HS-27A (cell line): ENCODE measurements at places on chromosomes 3 and 15.

GRCh38 chr3:12837295-12837986 is 3.9 kb downstream of the RPL32 start:
- no peak for DNase-seq

DNA sequence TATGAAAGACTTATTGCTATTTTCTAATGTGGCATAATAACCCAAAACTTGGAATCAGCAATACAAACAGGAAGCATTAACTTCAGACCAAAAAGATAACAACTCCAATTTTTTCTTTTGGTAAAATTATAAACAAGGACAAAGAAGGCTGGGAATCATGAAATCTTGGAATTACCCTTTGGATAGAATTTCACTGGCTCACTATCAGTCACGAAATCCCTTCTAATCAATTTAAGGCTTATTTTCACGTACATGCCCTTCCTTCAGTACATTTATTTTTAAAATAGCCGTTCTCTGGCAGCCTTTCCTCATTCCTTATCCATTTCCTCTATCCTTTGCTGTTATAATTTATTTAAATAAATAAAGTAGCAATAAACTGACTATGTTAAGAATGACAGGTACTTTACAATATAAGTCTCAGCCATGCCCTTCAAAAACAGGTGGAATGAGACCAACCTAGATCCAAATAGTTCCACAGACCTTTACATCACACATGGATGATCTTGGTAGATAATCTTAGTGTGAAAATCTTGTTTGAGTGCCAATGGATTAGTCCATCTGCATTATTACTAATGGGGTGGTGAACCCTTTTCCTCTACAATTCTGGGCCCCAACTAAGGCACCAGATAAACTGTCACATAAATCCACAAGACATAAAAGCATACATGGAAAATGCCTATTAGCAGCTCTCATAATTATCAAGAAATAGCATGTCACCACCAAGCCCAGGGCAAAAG is 38.9 kb downstream of the ABI3BP start:
- no peak for DNase-seq

DNA sequence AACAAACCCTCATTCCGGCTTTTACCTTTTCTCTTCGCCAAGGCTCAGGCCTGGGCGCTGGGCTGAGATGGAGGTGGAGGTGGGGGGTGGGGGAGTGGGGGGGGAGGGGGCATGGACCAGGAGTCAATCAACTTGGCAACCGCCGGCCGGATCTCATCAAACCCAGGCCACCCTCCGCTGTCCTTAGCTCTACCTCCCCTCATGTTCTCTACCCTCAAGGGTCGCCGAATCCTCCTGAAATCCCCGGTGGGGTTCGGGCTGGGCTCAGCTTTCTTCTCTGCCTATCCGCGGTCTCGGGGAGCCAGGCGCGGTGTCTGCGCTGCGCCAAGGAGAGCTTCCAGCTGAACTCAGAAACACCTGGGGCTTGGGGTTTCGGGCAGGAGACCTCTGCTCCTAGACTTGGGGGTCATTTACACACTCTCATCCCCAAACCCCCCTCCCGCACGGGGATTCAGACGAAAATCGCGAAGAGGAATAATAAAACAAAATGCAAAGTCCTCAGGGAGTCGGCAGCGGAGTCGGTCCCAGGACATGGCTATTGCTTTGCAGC is 2.5 kb downstream of the ONECUT1 start:
- DNase-seq, result no peak

DNA sequence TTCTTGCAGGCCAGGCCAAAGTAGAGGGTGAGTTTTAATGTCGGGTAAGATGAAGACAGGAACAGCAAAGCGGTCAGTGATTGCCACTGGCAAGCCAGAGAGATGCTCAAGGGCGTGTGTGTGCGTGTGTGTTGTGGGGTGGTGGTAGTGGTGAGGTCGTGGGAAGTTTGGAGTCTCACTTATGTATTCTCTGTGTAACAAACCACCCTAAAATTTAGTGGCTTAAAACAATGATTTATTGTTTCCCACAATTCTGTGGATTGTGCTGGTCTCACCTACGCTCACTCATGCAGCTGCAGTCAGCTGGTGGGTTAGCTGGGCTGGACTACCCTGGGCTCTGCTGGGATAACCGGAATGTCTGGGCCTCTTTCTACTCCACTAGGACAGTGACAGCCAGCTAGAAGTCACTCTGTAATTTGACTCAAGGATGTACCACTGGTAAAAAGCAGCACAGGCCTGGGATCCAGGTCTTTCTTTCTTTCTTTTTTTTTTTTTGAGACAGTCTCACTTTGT is 50.9 kb upstream of the BHLHE40 start:
- no peak for DNase-seq

DNA sequence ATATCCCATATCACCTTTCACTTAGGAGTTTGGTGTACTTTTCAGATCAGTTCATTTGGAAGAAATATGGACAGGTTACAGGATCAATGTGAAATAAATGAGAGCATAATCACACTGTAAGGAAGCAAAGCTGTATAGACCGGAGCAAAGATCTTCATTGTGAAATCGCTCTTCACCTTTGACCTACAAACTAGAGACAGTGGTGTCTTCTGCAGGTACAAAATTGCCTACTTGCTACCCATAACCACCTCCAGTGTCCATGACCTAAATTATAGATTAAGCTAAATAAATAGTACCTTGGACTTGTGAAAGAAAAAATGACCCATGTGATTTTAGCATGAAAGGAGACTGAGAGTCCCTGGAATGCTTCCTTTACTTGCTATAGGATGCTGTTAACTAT is 379.5 kb upstream of the SUCLG2 start:
- no peak for DNase-seq

GRCh38 chr3:130457671-130458070 is 59.3 kb upstream of the COL6A6 start:
- DNase-seq, result no peak

- DNase-seq, result no peak
These were observed 10.9 kb downstream of the GNB5 start for GRCh38 chr15:52180196-52180835.

GRCh38 chr15:27844018-27844666 is 255.0 kb downstream of the OCA2 start:
- DNase-seq, result peak; percentile 3

GRCh38 chr3:164732166-164732565 is 346.1 kb downstream of the SI start:
- no peak for DNase-seq

GRCh38 chr3:123089611-123090331 is 22.9 kb downstream of the PDIA5 start:
- no peak for DNase-seq

DNA sequence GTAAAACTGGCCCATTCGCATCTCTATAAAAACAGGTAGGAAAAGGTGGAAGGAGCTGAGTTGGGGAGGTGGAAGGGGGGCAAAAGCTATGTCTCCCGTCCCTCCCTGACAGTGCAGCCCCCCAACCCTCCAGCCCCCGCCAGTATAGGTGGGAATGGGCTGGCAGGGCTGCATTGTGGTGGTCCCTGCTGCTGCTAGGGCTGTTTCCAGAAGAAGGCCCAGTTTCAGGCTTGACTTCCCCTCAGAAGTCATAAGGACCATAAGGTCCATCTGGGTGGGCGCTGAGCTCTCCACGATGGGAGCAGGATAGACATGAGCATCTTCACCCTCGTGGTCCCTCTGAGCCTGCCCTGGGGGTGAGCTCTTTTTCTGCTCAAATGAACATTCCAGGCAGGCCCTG is 44.2 kb downstream of the APBA2 start:
- DNase-seq, result no peak

- DNase-seq, result no peak
These were observed 84.1 kb downstream of the CHL1 start for GRCh38 chr3:280681-281080.

GRCh38 chr3:196492080-196492479 is 11.5 kb downstream of the RNF168 start:
- no peak for DNase-seq

DNA sequence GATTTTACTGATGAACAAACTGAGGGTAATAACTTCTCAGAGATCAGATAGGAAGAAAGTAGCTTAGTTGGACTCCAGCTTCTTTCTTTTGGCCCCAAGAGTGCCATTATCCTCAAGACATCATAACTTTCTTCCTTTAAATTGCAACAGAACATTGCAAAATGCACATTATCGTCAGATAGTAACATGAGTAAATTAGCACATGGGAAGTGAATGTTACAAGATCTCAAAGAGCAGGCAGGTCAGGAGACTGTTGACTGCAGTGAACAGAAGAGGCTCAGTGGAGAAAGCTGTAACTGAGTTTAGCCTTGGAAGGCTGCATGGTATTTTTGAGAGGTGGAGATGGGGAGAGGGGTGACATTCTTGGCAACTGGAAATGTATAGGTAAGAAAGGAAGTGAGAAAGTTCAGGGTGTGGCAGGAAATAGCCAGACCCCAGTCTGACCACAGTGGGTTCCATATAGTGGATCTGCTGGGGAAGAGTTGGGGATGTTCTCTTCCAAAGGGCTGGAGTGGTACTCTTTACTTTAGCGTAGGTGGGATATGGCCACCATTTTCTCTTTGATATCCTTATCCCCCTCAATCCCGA is 307.7 kb downstream of the RPLP1 start:
- DNase-seq, result no peak

DNA sequence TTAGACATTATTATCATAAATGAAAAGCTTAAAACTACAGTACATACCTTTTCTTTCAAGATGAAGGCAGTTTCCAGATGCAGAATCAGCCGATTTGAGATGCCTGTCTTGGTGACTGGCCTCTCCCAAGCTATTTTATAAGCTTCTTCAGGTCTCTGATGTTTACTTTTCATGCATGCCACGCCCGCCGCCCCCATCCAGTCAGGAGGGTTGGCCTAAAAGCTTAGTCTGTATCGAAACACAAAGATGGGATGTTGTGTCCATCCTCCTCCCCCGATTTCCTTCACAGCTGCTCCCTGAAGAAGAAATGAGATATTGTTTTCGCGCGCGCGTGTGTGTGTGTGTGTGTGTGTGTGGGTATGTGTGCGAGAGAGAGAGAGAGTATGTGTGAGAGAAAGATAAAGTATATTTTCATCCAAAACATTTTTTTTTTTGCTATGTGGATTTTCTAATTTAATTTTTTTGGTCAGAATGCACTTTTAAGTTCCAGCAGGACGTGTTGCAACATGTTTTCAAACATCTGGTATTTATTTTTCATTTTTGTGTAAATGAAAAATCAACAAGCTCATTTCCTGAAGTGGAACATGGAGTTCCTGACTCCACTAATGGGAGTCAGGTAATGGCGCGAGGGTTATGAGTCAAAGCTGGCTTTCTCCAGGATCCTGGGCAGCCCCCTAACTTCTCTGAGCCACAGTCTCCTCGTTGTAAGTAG is at the start of gene APOD:
APOD (minus strand) TSS at position 110 of the 712 bp plus-strand sequence. CDS start 4,479 bp downstream, outside the sequence.
- DNase-seq, result no peak

- DNase-seq, result no peak
These were observed 35.9 kb downstream of the CGNL1 start for GRCh38 chr15:57411945-57412768.

DNA sequence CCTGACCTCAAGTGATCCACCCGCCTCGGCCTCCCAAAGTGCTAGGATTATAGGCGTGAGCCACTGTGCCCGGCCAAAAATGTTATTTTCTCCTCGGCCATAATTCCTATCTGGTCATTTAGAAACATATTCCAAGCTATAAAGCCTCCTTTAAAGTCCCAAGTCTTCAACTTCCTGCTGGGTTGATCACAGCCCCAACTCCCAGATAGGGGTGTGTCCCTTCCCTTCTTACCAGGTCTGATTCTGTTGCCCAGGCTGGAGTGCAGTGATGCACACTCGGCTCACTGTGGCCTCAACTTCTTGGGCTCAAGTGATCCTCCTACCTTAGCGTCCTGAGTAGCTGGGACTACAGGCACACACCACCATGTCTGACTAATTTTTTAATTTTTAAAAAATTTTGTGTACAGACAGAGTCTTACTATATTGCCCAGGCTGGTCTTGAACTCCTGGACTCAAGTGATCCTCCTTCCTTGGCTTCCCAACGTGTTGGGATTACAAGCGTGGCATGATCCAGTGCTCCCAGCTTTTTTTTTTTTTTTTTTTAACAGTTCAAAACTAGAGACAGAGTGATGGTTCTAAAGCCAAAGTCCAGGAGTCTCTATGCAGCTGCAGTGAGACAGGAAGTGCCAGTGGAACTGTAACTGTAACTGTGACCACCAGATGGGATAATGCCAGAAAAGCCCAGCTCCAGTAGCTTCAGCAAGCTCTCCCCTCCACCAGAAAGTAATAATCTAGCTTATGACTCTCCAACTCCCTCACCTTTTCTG is 8.2 kb upstream of the PRKAR2A start:
- no peak for DNase-seq

DNA sequence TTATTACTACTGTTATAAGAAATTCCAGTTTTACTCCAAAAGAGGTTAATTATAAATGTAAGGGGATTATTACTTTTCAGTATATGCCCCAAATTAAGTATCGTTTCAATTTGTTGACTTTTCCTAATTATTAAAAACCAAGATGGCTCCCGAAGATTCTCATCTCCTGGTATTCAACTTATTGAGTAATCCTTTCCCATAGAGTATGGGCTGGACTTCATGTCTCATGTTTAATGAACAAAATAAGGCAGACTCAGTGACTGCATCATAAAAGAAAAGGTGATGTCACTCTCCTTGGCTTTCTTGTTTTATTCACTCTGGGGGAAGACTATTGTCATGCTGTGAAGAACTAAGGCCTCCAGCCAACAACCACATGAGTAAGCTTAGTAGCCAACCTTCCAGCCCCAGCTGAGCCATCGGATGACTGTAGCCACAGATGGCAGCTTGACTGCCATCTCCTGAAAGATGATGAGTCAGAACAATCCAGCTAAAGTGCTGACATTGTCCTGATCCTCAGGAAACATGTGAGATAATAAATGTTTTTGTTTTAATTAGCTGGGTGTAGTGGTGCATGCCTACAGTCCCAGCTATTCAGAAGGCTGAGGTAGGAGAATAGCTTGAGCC is 17.3 kb downstream of the IGF2BP2 start:
- DNase-seq, result no peak

GRCh38 chr3:13019243-13020095 is 53.8 kb downstream of the IQSEC1 start:
- DNase-seq, result no peak

GRCh38 chr3:134362221-134362620 is 12.0 kb downstream of the AMOTL2 start:
- DNase-seq, result no peak

DNA sequence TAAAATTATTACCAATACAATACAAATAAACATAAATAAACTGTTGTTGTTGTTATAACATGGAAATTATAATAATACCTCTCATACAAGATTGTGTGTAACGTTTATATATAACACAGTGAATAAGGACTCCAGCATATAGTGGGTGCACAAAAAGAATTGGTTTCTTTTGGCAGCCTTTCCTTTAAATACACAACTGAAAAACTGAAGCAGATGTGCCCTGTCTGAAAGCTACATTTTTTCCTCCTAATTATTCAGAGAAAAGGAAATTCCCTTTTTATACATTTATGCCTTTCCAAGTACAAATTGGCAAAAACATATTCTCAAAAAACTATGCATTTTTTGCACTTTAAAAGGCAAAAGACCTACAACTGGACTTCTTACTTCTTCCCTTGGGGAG is 928.9 kb upstream of the NR2F2 start:
- no peak for DNase-seq

GRCh38 chr15:67907184-67907723 is 67.4 kb upstream of the RNU6-1 start:
- DNase-seq, result no peak

DNA sequence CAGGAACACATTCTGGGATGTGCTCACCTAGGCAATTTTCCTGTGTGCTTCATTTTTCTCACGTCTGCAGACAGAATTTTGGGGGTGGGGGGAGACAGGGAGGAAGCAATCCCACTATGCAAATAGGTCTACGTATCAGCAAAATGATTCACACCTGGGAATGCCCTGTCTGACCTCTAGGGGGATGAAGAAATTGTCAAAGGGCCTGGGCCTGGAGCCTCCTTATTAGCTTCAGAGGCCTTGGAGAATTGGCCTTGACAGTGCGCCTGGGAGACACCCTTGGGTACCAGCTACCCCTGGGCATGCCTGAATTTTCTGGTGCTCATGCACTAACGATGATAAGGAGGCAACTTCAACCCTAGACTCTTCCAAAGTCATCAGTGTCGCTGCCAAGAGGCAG is 207.5 kb downstream of the CADPS start:
- DNase-seq, result no peak
